ENCODE measurements at places on chromosomes 5 and 9.
A peak's percentile ranks its signal among the peaks of the same experiment; 100 is the strongest.

- no peak for DNase-seq
These were observed 20.3 kb downstream of the TBC1D2 start for GRCh38 chr9:98235126-98235525.

DNA sequence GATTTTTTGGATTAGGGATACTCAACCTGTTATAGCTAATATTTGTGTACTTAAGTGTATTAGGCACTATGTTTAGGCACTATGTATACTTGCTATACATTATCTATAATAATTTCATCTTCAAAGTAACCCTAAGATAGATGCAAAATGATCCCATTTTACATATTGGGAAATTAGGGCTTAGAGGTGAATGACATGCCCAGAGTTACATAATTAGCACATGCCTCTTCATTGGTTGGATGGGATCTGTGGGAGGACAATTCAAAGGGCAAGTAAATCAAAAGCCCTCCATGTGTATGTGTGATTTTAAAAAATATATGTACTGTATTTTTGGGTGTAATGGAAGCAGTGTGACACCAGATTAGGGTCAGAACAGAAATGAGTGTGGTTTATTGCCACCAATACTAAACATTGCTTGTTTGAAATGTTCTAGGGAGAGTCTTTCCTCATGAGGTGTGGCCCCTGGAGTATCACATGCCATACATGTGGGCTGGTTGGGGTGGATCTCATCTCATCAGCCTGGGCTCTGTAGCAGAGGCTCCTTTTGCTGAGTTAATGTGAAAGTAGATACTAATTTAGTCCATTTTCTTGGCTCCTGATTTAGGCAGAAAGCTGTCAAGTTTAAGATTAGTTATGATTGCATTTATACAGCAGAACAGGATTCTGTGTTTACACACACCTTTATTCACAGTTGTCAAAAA, 5.5 kb downstream of the C9orf85 start:
- no peak for DNase-seq

- DNase-seq, result no peak
These were observed 27.3 kb downstream of the NR6A1 start for GRCh38 chr9:124743686-124744348.

GRCh38 chr5:96601715-96602244, 60.4 kb upstream of the CAST start:
- peak; percentile 35 for DNase-seq

DNA sequence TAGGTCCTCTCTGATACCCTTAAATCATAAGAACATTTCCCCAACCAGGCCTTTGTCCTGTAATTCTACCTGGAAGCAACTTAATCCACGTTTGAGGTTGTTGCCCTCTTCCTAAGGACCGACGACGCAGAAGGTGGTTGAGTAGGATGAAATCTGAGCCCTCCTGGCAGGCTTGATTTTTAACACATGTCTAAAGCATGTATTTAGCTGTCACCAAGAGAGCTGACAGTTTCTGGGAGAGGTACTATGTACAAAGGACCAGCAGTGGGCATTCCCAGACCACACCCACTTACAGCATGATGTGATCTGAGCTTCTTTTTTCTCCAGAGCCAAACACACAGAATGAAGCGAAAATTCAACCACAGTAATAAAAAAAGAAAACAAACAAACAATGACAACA, 260.9 kb downstream of the SH3GL2 start:
- no peak for DNase-seq

DNA sequence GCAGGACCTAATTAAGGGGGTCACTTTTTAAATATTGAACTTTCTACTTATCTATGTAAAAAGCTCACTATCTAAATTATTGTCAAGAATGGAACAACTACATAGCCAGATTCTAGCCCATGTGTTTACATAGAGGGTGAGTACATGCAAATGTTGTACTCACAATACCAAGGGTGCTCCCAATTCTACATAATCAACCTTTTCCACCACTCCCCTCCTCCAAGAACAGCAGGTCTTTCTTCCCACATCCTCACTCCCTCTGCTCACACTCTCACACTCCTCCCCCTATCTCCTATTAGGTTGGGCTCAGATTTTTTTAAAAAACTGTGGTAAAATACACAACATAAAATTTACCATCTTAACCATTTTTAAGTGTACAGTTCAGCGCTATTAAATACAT, 325.4 kb downstream of the ARL15 start:
- DNase-seq, result no peak

- no peak for DNase-seq
These were observed 154.2 kb upstream of the WWC1 start for GRCh38 chr5:168137265-168137664.

- DNase-seq, result no peak
These were observed 86.6 kb downstream of the ROR2 start for GRCh38 chr9:91863469-91863868.

GRCh38 chr9:69554945-69555344, 117.2 kb downstream of the APBA1 start:
- no peak for DNase-seq

DNA sequence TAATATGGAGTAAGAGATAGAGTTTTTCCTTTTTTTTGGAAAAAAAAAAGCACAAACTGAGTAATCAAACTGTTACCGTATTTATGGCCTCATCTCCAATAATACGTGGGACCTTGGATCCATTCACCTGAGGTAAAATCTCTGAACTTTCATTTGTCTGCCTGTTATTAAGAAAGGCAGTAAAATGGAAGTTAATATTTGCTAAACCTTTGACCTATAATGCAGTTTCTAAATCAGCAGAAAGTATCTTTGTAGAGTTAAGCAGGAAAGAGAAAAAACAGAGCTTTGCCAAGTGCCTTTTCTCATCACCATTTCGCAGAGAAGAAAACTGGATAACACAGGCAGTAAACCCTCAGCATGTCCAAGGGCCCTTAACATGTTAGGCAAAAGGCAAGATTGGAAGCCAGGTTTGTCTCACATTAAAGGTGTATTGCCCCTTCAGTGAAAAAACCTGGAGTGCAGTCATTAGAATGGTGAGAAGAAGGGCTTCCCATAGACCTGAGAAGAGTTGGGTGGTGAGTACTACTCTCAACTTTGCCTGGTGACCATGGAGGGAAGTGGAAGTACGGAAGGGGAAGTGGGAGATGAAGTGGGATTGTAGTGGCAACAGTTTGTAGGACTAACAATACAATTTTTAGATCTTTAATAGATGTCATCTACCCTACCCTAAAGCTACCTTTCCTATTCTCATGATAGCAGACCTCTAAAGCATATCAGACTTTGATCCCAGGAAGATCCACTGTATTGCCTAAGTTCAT, 65.4 kb upstream of the GRAMD2B start:
- no peak for DNase-seq
